ENCODE measurements at places on chromosomes 4 and X.

- DNase-seq, result no peak
Measured at GRCh38 chr4:84545093-84545492, 37.8 kb upstream of the CDS1 start.

GRCh38 chr4:147842573-147842972 lies 110.7 kb downstream of the ARHGAP10 start:
- DNase-seq, result no peak

DNA sequence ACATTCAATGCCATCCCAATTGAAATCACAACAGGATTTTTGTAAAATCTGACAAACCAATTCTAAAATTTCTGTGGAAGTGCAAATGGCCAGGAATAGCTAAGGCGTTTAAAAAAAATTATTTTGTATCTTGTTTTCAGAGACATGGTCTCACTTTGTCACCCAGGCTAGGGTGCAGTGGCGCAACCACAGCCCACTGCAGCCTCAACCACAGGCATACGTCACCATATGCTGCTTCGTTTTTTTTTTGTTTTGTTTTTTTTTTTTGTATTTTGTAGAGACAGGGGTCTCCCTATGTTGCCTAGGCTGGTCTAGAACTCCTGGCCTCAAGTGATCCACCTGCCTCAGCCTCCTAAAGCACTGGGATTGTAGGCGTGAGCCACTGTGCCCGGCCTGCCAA lies 24.5 kb downstream of the ZNF41 start:
- no peak for DNase-seq

DNA sequence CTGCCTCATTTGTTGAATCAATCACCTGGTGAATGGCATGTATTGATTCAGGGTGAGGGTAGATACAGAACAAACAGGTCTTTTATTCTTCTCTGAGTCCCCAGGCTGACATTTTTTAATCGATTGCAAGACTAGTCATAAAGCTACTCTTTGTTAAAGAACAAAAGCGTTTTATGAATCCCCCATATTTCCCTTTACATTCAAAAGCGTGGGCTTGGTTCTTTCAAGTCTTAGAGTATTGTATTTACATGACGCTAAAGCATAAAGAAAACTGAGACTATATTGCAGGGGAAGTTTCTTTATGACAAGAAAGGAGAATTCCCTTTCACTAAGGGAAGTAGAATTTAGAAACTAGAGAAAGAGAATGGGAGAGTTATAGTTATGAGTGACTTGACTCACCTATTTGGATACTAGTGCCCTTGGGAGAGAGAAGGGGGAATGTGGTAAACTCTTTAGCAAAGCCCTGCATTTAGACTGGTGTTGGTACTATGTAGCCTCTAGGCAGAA lies 69.3 kb upstream of the PDE5A start:
- no peak for DNase-seq

- no peak for DNase-seq
Measured at GRCh38 chr4:108725457-108725856, 37.4 kb downstream of the ETNPPL start.

GRCh38 chrX:24464498-24464835 lies 619 bp upstream of the PDK3 start:
- DNase-seq, result no peak

GRCh38 chrX:26581091-26581490 lies 365.1 kb downstream of the MAGEB5 start:
- DNase-seq, result no peak

DNA sequence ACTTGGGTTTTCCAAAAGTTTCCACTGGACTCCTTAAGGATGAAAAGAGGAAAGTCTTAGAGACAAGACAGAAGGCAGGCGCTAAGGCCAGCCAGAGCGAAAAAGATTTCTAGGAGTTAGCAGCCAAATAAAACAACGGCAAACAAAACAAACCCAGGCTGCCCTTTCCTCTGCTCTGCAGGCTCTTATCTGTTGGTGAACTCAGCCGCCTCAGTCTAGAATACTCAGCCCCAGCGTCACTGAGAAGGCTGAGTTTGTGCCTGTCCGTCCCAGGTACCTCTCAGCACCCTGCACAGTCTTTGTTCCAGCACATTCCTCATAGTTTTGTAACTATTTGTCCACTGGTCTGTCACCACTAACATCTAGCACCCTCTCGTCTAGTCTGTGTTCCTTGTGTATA lies 75.6 kb upstream of the FAM9C start:
- no peak for DNase-seq

GRCh38 chr4:76984127-76984526 lies 34.6 kb downstream of the SEPTIN11 start:
- no peak for DNase-seq

DNA sequence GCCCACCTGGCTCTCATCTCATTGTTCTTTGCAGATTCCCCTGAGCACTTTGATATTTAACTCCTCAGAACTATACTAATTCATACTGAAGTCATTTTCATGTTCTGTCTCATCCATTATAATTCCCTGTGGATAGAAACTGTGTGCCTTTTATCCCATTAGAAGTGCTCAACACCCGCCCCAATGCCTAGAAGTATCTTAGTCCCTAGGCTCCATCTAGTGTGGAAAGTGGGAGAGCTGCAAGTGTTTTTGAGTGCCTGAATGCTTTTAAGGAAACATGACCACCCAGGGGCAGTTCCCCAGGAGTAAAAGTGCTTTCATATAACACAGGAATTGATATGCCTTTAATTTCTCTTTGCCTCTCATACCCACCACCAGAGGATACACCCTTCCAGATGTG lies 117.0 kb downstream of the CHRDL1 start:
- no peak for DNase-seq

GRCh38 chr4:94843216-94843615 lies 85.5 kb downstream of the BMPR1B start:
- DNase-seq, result no peak

- DNase-seq, result no peak
Measured at GRCh38 chr4:95508421-95508820, 40.4 kb downstream of the UNC5C start.

- DNase-seq, result no peak
Measured at GRCh38 chr4:8046925-8047541, 107.4 kb upstream of the AFAP1 start.

- no peak for DNase-seq
Measured at GRCh38 chr4:13992041-13992440, 364.5 kb upstream of the BOD1L1 start.

- peak; percentile 56 for DNase-seq
Measured at GRCh38 chr4:23819041-23819511, 70.8 kb downstream of the PPARGC1A start.

DNA sequence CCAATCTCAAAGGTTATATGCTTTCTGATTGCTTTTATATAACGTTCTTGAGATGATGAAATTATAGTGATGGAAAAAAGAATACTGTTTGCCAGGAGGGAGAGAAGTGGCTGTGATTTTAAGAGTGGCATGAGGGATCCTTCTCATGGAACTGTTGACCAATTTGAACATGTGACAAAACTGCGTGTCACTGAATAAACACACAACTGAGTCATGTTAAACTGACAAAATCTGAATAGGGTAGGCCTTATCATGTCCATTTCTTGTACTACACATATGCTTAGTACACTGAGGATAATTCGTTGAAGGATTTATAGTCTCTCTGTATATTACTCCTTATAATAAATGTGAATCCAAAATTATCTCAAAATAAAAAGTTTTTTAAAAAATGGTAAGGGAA lies 22.2 kb upstream of the HSPA4L start:
- no peak for DNase-seq

GRCh38 chrX:102338162-102338561 lies 91.2 kb downstream of the NXF2 start:
- no peak for DNase-seq

- DNase-seq, result peak; percentile 23
Measured at GRCh38 chr4:43132010-43132582, 239.6 kb downstream of the GRXCR1 start.

GRCh38 chrX:13090339-13091110 lies 46.1 kb upstream of the FAM9C start:
- DNase-seq, result no peak

- no peak for DNase-seq
Measured at GRCh38 chr4:98242063-98242462, 19.1 kb upstream of the RAP1GDS1 start.

DNA sequence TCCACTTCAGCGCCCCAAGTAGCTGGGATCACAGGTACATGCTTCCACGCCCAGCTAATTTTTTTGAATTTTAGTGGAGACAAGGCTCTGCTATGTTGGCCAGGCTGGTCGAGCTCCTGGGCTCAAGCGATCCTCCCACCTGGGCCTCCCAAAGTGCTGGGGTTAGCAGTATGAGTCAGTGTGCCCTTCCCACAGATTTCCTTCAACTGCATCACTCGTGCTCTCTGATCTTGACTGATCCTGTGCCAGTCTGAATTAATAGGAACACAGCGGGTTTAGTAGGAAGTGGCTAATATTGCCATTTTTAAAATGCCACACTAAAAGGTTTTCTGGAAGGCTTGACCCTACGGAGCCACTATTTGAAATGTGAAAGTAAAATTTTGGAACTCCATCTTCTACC lies 4.3 kb upstream of the SHROOM2 start:
- DNase-seq, result no peak

DNA sequence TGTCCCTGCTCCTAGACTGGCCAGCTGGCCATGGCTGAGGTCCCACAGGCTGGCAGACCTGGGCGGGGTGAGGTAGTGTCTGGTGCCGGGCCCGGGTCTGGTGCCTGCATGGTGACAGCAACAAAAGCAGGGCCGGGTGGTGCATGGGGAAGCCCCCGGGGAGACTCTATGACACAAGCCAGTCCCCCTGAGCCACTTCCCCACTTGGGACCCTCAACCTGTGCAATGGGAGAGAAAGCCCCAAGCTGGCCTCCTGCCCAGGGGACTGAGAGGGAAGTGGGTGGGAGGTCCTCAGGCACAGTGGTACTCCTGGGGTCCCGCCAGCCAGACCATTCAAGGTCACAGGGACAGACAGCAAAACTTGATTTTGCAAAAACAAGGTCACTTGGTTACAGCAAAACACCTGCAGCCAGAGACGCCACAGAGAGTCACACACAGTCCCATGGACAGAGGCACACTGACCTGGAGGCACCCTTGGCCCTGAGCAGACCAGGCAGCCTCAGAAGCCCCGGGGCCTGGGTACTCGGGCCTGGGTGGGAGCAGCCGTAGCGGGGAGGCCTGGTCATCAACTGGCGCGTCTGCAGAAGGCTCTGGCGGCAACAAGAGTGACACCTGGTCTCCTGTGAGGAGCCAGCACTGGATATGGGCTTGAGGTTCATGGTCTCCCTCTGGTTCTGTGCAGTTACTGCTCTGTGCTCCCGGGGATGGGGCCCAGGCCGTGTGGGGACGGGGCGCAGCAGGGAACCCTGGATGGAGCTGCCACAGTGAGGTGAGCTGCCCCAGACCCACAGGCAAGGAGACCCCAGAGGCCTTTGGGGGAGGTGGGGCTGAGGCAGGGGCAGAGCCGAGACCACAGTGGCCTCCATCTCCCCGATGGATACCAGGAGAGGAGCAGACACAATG lies 60.6 kb downstream of the HTRA3 start:
- DNase-seq, result no peak

GRCh38 chrX:72271812-72272211 lies 5.2 kb downstream of the RPS4X start:
- DNase-seq, result no peak

- DNase-seq, result no peak
Measured at GRCh38 chr4:14151101-14151500, 523.6 kb upstream of the BOD1L1 start.

- DNase-seq, result no peak
Measured at GRCh38 chr4:77036206-77036605, 39.6 kb downstream of the CCNI start.

- no peak for DNase-seq
Measured at GRCh38 chr4:157832596-157832995, 340.2 kb downstream of the GASK1B start.

- DNase-seq, result no peak
Measured at GRCh38 chr4:54227256-54228055, 1.6 kb upstream of the PDGFRA start.

GRCh38 chrX:129529685-129530281 lies 6.5 kb upstream of the SMARCA1 start:
- DNase-seq, result no peak

GRCh38 chr4:102624505-102624904 lies 123.3 kb downstream of the NFKB1 start:
- no peak for DNase-seq

GRCh38 chrX:139639253-139639652 lies 68.7 kb downstream of the MCF2 start:
- DNase-seq, result no peak

DNA sequence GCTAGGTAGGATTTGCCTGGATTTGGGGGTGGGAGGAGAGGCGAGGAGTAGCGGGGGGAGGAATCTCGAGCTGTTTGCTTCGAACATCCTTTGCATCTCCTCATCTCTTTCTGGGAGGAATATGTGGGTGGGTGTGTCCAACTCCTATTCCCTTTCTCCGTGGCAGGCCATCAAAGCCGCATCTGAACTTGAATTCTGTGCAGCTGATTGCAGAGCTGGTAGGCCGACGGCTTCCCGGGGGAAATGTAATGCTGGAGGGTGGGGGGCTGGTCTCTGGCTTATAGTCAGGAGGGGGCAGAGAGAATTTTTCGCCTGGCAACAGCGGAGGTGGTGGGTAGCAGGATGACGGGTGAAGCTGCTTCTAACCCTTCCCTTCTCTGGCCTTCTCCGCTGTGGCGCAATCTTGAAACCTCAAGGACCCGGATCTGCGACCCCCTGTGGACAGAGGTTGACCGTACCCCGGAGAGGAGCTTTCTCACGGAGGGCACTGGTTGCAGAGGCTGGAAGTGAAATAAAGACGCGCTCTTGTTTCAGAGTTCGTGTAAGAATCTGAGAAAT lies 628 bp downstream of the ZCCHC12 start:
- no peak for DNase-seq

DNA sequence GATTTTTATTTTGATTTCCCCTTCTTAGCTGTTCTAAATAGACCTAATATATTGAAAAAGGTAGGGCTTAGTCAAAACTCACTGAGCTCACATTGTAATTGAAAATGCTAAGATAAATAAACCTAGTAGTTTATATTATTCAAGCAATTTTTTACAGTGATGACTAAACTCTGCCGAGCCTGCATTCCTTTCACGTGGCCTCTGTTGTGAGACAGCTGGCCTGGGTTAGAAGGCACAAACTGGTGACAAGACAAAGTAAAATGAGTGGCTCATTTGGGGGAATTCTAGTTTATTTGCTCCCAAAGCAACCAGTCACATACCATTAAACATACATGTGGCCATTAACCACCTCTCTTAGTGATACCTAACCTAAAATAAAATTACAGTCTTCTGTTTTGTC lies 169.4 kb upstream of the TEX13C start:
- no peak for DNase-seq

- peak; percentile 78 for DNase-seq
Measured at GRCh38 chr4:173334891-173335752, 964 bp upstream of the HMGB2 start.

DNA sequence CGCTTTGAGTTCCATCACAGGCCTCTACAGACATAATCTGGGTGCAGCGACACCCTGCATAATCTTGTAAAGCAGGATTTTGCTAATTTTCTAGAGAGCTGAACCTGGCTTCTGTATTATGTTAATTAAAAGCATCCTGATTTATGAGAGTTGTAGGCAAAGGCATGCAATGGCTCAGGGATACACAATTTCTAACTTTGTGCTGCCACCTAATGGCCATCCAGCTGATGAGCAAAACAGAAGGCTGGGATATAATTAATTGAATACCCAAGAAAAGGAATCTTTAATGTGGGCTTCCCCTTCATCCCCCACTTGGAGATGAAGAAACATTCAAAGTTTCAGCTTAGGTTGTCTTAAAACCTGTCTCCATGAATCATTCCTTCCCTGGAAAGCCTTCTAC lies 78.1 kb downstream of the BMP15 start:
- no peak for DNase-seq
